ENCODE measurements at places on chromosomes 7 and 10.

- no peak overlapping the region for H3K4me3 ChIP-seq
- DNase-seq: no peak
These were observed 2.5 kb upstream of the MLXIPL start for GRCh38 chr7:73626814-73627213.

DNA sequence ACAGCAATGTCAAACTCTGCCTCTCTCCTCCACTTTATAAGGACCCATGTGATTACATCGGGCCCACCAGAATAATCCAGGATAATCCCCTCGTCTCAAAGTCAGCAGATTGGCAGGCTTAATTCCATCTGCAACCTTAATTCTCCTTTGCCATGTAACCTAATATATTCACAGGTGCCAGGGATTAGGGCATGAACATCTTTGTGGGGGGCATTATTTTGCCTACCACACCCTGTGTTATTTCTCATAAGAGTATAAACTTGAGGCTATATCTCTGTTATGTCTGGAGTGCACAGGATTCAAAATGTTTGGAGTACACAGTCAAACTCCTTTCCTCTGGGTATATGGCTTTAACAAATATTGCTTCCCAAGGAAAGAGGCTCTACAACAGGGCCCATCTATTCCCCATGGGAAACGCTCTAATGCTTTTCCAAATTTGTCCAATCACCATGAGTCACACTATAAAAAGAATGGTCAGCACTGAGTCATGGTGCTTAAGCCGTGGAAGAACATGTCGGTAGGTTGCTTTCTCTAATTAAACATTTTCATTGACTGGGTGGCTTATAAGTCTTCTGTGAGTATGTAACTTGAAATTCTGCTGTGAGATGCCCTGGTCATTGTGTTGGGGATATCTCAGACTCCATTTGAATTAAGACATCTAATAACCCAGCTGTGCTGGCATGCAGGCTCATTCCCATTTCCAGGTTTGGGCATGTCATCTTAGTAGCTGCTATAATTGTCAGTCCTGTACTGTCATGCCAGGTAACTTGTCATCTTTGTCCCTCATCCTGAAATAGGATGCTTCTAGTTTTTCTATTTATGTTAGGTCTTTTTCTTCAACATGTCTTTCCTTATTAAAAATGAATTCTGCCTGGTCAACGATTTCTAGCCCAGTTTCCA is 11.5 kb upstream of the AKR1B10 start:
- H3K27ac ChIP-seq: peak overlapping the region; percentile 56
- H3K4me1 ChIP-seq: peaks cover 2% of the 10 kb centered on the region
- H3K27me3 ChIP-seq: no peaks in the 10 kb centered on the region
- H3K36me3 ChIP-seq: no peaks in the 10 kb centered on the region

GRCh38 chr10:7895699-7896090 is 77.4 kb downstream of the TAF3 start:
- no peak overlapping the region for H3K4me3 ChIP-seq
- H3K27me3 ChIP-seq: no peaks in the 10 kb centered on the region
- H3K4me1 ChIP-seq: peaks cover 2% of the 10 kb centered on the region
- no peak overlapping the region for H3K27ac ChIP-seq
- H3K36me3 ChIP-seq: peaks cover 11% of the 10 kb centered on the region

DNA sequence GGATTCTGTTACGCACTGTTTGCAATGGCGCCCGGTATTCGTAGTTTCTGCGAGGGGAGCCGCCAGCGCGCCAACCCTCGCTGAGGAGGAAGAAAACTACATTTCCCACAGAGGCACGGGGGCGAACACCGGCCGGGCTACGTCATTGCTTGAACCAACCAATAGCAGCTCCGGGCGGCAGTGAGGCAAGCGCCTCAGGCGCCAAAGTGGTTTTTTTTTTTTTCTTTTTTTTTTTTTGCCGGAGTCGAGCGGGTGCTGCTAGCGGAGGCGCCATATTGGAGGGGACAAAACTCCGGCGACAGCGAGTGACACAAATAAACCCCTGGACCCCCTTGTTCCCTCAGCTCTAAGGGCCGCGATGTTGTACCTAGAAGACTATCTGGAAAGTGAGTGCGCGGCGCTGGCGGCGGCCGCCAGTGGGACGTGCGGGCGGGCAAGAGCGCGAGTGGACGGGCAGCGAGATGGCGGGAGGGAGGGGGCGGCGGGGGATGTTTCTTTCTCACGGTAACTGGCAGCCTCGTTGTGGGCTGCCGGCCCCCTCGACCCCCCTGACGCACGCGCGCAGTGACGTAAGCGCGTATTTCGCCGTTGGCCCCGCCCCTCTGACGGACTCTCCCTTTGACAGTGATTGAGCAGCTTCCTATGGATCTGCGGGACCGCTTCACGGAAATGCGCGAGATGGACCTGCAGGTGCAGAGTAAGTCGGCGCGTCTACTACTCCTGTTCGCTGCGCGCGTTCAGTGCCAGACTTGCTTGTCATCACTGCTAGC is at the start of gene ING3:
TSS of gene ING3 (plus strand) at position 239 of the 770 bp plus-strand sequence. CDS start at position 359, 120 bp downstream.
- peak; percentile 98 for DNase-seq
- peak within 1 kb of the TSS; percentile 85 for H3K27ac ChIP-seq
- H3K36me3 ChIP-seq: peaks cover 6% of the 10 kb centered on the region
- no peaks in the 10 kb centered on the region for H3K27me3 ChIP-seq
- H3K4me1 ChIP-seq: peaks cover 1% of the 10 kb centered on the region

GRCh38 chr7:117124591-117125220 is 171.4 kb downstream of the ST7 start:
- peak; percentile 98 for DNase-seq
- no peak overlapping the region for H3K4me3 ChIP-seq
- no peaks in the 10 kb centered on the region for H3K27me3 ChIP-seq
- peaks cover 6% of the 10 kb centered on the region for H3K36me3 ChIP-seq
- no peaks in the 10 kb centered on the region for H3K4me1 ChIP-seq

GRCh38 chr7:2480070-2480408 is 3.8 kb upstream of the GRIFIN start:
- peaks cover 40% of the 10 kb centered on the region for H3K4me1 ChIP-seq
- DNase-seq: no peak
- no peak overlapping the region for H3K4me3 ChIP-seq
- peaks cover 13% of the 10 kb centered on the region for H3K27me3 ChIP-seq
- H3K27ac ChIP-seq: no peak overlapping the region
- no peaks in the 10 kb centered on the region for H3K36me3 ChIP-seq

- no peaks in the 10 kb centered on the region for H3K27me3 ChIP-seq
- H3K36me3 ChIP-seq: no peaks in the 10 kb centered on the region
- H3K4me1 ChIP-seq: no peaks in the 10 kb centered on the region
- no peak overlapping the region for H3K4me3 ChIP-seq
- no peak for DNase-seq
These were observed 19.8 kb upstream of the TOMM7 start for GRCh38 chr7:22842383-22842941.

GRCh38 chr10:72204296-72204695 is 11.5 kb upstream of the ANAPC16 start:
- no peaks in the 10 kb centered on the region for H3K4me1 ChIP-seq
- H3K27me3 ChIP-seq: no peaks in the 10 kb centered on the region
- no peak for DNase-seq
- H3K36me3 ChIP-seq: peaks cover 67% of the 10 kb centered on the region
- H3K27ac ChIP-seq: no peak overlapping the region
- H3K4me3 ChIP-seq: no peak overlapping the region

DNA sequence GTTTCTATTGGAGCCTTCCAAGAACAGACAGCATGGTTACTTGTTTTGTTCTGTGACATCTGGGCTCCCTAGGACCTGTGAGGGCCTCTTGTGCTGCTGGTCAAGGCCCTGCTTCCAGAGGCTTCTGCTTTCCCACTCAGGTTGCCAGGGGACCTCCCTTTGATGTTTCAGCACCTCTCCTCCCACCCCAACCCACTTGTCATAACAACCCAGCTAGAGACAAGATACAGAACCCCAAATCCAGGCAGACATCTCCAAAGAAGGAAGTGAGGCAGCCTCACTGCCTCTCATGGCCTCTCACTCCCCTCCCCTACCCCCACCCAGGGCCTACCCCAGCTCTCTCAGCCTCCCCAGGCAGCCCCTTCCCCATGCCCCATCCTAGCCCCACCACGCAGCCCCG is 11.3 kb downstream of the NFKB2 start:
- H3K4me1 ChIP-seq: peaks cover 36% of the 10 kb centered on the region
- no peak for DNase-seq
- H3K27ac ChIP-seq: no peak overlapping the region
- no peak overlapping the region for H3K4me3 ChIP-seq
- peaks cover 25% of the 10 kb centered on the region for H3K36me3 ChIP-seq

GRCh38 chr10:1574719-1575118 is 162.6 kb downstream of the ADARB2 start:
- H3K4me3 ChIP-seq: no peak overlapping the region
- H3K27me3 ChIP-seq: no peaks in the 10 kb centered on the region
- H3K27ac ChIP-seq: no peak overlapping the region
- DNase-seq: no peak

GRCh38 chr10:77494327-77494726 is 143.3 kb downstream of the KCNMA1 start:
- H3K4me3 ChIP-seq: no peak overlapping the region
- no peaks in the 10 kb centered on the region for H3K27me3 ChIP-seq
- peaks cover 16% of the 10 kb centered on the region for H3K4me1 ChIP-seq
- H3K27ac ChIP-seq: no peak overlapping the region
- peak; percentile 53 for DNase-seq

DNA sequence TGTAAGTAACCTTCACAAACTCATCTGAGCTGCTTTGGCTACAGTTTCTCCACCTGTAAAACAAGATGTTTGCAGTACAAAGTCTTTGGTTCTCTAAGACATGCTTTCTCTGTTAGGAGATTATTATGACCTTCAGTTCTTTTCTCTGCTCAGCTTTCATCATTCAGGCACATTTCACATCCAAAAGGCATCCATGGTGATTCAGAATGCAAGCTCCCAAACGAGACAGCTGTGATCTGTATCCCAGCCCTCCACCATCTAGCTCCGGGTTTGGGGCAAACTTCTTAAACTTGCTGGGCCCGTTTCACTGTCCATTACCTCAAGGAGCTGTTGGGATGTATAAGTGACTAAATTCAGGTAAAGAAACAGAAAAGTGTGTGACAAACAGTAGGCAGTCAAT is 95.8 kb upstream of the COL1A2 start:
- no peak overlapping the region for H3K4me3 ChIP-seq
- peak; percentile 57 for DNase-seq
- H3K27ac ChIP-seq: peak overlapping the region; percentile 22

DNA sequence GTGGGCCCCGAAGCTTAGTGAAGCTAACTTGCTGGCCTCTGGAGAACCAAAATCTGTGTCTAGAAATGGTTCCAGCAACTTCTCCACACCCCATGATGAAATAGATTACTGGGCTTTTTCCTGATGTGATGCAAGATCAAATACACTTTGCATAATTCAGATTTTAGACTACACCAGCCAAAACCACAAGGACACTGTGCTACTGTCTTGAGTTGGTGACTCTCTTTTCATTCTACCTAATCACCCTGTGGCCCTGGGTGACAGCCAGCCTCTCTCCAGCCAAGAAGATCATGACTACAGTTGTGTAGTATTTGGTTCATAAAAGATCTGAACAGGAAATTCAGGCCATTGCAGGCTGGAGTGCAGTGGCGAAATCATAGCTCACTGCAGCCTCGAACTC is 22.2 kb downstream of the AZGP1 start:
- no peak overlapping the region for H3K4me3 ChIP-seq
- DNase-seq: no peak
- no peaks in the 10 kb centered on the region for H3K4me1 ChIP-seq
- H3K27me3 ChIP-seq: peaks cover 3% of the 10 kb centered on the region

- no peak overlapping the region for H3K27ac ChIP-seq
- H3K27me3 ChIP-seq: no peaks in the 10 kb centered on the region
- H3K4me1 ChIP-seq: no peaks in the 10 kb centered on the region
These were observed 17.5 kb upstream of the CPVL start for GRCh38 chr7:29163854-29164253.

DNA sequence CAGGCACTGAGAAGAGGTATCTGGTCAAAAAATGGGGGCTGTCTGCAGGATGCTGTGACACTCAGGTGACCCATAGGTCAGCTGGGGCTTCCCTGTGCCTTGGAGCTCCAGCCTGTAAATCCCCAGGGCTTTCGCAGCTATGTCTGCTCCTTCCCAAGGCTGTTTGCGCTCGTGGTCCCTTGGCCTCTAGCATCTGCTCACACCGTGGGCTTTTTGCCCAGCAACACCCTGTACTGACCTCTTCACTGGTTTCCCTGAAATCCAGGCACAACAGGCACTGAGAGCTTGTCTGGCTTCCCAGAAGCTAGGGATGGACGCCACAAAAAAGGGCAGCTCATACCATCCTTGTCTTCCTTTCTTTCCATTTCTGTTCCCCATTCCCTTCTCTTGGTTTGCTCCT is 280.3 kb upstream of the HABP2 start:
- peaks cover 16% of the 10 kb centered on the region for H3K4me1 ChIP-seq
- H3K27me3 ChIP-seq: no peaks in the 10 kb centered on the region
- no peak overlapping the region for H3K27ac ChIP-seq
- H3K36me3 ChIP-seq: no peaks in the 10 kb centered on the region
- H3K4me3 ChIP-seq: no peak overlapping the region
- DNase-seq: no peak

DNA sequence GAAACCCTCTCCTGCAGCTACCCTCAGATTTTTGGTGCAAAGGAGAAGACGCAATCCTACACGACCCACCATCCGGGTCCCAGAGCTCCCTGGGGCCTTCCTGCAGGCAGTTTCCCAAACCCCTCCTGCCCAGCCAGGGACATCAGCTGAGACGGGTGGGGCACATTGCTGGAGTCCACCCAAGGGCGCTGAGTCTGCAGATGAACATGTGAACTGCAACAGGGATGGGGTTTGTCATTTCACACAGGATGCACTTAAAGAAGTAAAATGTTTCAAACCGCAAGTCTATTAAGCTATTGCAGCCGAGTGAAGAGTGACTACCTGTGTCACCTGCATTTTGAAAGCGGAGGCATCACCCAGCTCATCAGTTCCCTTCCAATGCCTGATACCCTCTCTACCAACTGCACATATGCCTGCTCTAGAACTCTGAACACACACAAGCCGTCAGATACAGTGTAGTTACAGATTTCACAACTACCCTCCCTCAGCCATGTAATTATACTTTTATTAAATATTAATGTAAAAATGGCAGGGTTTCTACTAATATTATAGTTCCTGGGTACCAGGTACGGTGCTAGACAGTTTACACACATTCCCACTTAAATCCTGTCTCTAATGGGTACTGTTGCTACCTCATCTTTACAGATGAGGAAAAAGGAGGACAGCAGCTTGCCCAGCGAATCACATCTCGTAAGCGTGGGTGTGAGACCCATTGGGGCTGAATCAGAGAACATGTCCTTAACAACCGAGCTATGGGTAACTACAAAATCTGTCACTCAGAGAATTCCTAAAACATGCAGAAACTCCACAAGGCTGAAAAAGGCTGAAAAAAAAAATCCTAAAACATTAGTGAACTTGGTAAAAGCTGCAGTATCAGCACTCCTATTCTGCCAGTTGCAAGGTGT is 71.2 kb downstream of the GRB10 start:
- no peaks in the 10 kb centered on the region for H3K36me3 ChIP-seq
- H3K4me1 ChIP-seq: peaks cover 16% of the 10 kb centered on the region
- H3K4me3 ChIP-seq: no peak overlapping the region
- H3K27me3 ChIP-seq: no peaks in the 10 kb centered on the region

GRCh38 chr10:124628676-124629021 is 115.5 kb downstream of the FAM53B start:
- no peak overlapping the region for H3K4me3 ChIP-seq
- H3K27ac ChIP-seq: no peak overlapping the region
- peaks cover 10% of the 10 kb centered on the region for H3K4me1 ChIP-seq
- H3K27me3 ChIP-seq: no peaks in the 10 kb centered on the region
- DNase-seq: no peak
